ENCODE measurements at places on chromosomes 6 and 20.

DNA sequence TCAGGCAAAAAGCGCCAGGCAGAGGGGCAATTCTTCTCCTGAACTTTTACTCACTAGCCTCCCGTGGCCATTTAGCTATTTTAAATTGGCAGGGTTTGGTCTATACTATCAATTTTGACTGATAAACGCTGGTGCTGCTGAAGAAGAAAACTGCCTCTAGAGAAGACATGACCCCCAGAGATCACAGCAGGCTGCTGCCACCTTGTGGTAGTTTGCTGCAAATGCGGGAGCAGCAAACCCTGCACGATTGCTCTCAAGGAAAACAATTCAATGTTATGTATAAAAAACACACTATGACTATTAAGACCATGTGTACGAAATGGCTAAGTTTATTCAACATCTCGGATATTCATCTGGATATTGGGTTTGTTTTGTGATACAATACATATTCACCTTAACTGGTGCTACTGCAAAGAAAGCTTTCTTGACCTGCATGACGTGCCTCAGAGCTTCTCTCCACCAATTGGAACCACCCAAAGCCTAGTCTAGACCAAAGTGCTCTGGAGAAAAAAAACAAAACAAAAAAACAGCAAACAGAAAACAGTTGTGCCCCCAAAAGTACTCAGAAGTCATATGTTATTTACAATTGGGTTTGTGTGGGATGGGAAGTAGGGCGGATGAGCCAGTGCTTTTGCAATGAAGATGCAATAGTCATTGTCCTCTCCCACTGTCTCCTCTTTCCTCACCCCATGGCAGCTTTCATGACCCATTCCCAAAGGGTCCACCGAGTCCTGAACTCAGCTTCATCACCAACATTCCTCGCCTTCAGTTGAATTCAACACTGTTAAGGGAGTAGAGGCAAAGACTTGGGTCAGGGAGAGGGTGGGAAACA is 19.6 kb upstream of the IL17F start:
- peak; percentile 47 for DNase-seq

DNA sequence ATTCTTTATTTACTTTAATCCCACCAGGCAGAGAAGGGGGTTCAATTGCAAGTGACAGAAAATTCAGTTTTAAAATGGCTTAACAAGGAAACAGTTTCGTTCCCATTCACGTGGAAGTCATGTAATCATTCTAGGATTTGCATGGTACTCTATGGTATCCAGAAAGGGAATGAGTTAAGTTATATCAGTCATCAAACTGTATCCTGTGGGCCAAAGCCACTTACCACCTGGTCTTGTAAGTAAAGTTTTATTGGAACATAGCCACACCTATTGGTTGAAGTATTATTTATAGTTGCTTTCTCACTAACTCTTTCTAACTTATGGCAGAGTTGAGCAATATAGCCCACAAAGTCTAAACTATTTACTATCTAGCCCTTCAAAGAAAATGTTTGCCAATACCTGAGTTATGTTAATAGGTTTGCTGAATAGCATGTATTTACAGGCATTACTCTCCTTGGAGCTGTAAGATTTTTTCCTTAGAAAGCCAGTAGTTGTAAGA is 10.2 kb upstream of the MMS22L start:
- no peak for DNase-seq

DNA sequence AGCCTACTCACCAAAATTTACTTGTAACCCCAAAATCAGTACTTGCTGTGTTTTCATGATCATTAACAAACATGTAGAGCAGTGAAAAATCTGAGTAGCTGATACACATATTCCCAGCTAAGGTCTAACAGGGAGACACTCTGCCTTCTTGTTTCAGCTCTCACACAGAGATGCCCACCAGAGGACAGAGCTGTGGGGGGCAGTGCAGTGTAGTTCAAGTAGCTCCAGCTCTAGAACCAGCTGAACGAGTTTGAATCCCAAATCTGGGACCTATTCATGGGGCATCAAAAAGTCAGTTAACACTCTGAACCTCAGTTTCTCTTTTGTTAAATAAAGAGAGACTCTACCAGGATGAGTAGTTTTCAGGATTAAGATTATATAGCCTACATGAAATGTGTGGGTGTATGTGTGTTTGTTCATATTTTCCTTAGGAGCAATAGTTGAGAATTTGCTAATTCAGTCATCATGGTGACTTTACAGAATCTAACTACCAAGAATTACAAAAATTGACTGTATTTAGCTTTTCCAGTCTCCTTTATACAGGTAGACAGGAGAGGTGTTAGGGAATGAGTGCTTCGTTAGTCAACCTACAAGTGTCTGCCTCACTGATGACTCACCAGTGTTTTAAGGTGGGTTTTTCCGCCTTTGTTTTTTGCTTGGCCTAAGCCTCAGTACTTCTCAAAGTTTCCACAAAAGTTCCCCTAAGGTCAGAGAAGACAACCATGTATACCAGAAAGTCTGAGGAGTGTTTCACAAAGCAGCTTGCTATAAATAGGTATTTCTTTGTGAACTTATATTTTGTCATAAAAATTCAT is 164.0 kb upstream of the RUNX2 start:
- DNase-seq: no peak

DNA sequence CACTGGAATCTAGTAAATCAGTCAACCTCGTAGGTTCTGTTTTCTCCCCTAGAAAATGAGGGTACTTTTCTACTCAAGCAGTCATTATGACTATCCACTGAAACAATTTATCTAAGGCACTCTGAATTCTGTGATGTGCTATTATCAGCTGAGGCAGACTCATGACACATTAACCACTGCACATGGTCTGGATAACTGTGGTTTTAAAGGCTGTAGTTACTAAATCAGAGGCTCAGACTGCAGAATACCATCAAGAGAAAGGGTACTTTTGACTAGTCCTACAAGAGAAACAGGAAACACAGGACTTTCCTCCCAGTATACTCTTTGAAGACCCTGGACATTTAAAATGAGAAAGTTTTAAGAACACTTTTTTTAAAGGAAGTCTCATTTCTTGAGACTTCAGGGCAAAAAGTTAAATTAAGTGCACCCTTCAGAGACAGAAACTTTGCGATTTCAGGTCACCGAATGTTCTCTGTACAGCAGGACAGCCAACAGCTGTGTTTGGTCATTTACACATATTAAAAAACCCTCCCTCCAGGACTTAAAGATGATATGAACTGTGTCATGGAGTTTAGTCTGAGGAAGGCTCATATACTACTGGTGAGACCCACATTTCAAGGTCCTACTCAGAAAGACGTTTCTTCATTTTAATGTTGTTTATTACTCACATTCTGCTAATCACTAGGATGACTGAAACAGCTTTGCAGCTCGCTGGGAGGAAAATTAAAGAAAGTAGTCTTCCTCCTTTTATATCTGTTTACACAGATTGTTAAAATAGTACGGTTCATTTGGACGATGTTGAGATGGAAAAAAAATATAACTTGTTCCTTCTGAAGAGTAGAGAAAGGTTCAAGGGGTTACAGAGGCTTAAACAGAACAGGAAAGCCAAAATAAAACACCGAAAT is 19.9 kb downstream of the ATXN1 start:
- DNase-seq: no peak

DNA sequence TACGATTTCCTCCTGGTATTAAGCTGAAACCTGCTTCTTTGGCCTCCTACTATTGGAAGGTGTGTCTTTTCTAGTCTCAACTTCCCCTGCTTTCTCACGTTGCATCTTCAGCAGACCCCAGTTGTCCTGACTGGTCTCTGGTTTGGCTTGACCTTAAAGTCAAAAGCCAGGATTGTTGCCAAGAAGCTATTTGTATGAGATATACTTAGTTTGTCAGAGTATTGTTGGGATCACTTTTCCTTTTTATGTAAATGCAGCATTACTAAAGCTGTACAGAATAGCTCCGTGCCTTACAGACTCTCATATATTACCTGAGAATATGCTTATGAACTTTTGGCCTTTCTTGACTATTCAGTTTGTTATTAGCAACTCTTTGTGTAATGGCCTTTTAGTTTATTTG is 61.1 kb downstream of the TSPYL4 start:
- DNase-seq: no peak

DNA sequence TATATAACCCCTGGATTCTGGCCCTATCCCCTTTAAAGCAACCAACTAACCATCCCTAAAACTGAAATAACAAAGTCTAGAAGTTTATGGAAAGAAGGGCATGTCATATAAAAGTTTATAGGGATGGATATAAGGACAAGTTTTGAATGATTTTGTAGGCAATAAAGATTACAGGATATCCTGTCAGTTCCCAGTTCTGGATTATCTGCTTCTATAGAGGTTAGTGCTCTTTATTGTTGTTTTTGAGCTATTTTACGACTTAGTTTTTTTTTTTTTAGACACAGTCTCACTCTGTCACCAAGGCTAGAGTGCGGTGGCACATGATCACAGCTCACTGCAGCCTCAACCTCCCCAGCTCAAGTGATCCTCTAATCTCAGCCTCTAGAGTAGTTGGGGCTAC is 48.3 kb downstream of the ZFP64 start:
- no peak for DNase-seq

GRCh38 chr6:139653111-139653510 is 278.7 kb upstream of the CITED2 start:
- no peak for DNase-seq

DNA sequence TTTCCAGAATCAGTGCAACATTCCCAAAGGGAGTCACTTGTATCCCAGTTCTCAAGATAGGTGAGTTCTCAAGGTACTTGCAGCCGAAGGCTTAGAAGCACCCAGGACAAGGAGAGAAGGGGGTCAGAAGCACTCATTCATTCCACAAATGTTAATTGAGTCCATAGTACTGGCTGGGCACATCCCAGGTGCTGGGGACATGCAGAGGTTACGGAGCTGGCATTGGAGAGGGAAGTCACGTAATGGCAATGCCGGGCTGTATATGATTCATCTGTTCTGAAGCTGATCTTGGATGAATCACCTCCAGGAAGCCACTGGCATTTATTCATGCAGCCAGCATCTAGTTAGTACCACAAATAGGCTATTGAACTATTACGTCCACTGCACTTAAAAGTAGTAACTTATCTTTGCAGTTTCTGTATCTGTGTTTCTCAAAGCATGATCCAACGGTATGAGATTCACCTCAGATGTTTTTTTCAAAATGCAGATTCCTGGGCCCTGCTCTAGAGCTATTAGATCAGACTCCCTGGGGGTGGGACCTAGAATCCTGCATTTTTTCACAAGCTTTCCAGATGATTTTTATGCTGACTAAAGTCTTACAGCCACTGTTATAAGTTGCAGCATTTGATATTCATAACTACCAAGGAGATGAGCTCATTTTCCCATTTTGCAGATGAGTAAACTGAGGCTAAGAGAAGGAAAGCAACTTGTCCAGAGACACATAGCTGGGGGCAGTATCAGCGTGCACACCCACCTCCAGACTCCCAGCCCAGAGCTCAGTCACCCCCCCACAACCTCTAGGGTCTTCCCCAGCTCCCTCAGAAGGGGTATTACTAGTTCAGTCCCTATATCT is 44.1 kb upstream of the ID1 start:
- DNase-seq: no peak

- no peak for DNase-seq
Measured at GRCh38 chr20:9203081-9203447, 134.2 kb downstream of the PLCB4 start.

- DNase-seq: no peak
Measured at GRCh38 chr6:69758214-69758613, 38.6 kb downstream of the LMBRD1 start.

- no peak for DNase-seq
Measured at GRCh38 chr6:17589406-17590096, 10.6 kb upstream of the FAM8A1 start.

- DNase-seq: no peak
Measured at GRCh38 chr6:160035693-160036330, 66.9 kb downstream of the IGF2R start.

DNA sequence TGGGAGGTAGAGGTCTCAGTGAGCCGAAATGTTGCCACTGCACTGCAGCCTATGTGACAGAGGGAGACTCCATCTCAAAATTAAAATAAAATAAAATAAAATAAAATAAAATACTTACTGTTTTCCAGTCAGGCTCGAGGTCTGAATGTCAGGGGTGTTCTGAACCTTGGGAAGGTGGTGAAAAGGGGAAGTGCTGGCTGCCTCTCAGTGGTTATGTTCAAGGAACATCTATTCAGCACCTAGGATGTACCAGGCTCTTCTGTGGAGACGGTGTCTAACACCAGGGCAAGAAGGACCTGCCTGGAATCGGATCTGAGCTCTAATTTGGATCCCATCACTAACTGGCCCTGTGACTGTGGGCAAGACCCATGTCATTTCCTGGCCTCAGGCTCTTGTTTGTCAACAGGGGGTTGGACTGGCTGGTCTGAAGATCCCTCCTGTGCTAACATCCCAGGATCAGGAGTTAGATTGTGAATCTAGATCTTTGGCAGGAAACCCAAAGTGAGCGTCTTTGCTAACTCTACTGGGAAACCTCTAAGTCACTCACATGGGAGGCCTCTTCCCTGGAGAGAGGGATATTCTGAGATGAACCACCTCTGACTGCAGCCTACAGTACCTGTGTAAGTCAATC is 63.4 kb upstream of the SIRPG start:
- no peak for DNase-seq

GRCh38 chr20:53040693-53041589 is 68.8 kb downstream of the TSHZ2 start:
- DNase-seq: no peak

- no peak for DNase-seq
Measured at GRCh38 chr20:688809-689212, 13.2 kb upstream of the SCRT2 start.

GRCh38 chr6:43668151-43669028 is 19.2 kb downstream of the MRPS18A start:
- peak; percentile 32 for DNase-seq

- no peak for DNase-seq
Measured at GRCh38 chr20:1423625-1424106, 30.8 kb upstream of the FKBP1A start.

DNA sequence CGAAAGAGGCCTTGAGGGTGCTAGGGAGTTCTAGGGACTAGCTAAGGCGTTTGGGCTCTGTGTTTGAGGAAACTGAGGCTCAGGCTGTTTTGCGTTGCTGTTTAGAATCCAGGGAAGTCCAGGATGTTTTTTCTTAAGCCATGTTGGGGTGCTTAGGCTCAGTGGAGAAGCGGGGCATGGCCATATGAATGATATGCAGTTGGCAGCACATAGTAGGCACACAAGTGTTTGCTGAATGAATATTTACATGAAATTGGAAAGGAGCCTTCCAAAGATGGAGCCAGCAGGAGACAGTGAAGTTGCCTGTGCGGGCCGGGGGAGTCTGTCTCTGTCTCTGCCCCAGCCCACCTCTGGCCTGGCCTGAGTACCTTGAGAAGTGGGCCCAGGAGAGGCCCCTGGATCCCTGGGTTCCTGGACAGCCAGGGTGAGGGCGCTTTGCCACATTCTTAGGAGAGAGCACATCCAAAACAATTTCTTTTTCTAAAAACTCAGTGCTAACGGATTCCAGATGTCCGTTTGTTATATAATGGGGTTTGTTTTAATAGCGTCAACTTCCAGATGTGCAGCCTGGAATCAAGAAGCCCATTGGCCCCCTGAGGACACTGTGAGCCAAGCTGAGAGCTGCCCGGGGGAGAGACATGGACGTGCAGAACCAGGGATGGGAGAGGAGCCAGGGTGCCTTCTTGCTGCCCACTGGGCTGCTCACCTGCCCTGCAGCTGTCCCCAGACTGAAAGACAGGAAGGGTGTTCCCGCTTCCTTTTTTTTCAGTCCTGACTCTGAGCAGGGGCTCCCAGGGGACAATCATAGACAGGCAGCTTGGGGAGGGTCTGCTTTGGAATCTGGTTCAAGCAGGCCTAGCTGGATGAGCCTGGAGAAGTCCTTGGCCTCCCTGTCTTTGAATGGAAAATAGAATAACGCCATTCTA is 20.1 kb upstream of the EMILIN3 start:
- no peak for DNase-seq

GRCh38 chr6:125149256-125150144 is 4.1 kb upstream of the TPD52L1 start:
- no peak for DNase-seq
